ENCODE measurements at places on chromosomes 16 and 17.
A peak's percentile ranks its signal among the peaks of the same experiment; 100 is the strongest.

GRCh38 chr17:64178011-64178825 is 48.3 kb upstream of the ERN1 start:
- no peak for DNase-seq

DNA sequence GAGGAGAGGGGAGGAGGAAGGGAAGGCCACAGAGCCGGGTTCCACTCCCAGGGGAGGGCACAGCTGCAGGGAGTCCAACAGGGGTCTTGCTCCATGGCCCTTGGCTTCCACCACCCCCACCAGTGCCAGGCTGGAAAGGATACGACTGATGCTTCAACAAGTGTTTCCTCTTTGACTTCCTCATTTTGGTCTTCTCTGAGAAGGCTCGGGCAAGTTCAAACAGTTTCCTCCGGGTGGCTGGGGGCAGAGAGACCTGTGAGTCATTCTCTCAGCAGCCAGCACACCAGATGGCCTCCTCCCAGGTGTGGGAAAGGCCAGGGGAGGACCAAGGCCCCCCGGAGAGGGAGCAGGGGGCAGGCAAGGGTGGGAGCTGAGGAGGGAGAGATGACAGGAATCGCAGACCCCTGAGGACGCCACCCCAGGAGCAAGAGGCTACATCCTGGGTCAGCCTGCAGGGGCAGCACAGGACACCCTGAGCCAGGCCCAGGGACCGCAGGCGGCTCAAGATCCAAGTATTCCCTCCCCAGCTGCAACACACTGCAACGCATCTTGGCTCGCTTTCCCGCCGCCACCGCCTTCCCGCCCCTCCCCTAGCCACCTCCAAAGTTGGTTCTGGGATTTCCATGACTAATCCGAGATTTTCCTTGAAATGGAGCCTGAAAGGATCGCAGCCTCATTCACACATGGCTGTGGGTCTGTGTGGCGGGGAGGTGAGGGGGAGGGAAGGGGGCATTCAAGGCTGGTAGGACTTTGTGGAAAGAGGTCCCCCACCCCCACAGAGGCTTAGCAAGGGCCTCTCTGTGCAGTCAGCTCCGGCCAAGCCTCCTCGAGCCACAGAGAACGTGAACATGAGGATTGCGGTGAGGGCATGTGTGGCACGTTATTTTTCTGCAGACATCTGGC is 18.4 kb upstream of the MRPS23 start:
- DNase-seq = peak; percentile 98

- DNase-seq = no peak
Measured at GRCh38 chr16:89118361-89119165, 24.9 kb downstream of the ACSF3 start.

- DNase-seq = no peak
Measured at GRCh38 chr16:67423611-67424260, 7.2 kb upstream of the HSD11B2 start.

DNA sequence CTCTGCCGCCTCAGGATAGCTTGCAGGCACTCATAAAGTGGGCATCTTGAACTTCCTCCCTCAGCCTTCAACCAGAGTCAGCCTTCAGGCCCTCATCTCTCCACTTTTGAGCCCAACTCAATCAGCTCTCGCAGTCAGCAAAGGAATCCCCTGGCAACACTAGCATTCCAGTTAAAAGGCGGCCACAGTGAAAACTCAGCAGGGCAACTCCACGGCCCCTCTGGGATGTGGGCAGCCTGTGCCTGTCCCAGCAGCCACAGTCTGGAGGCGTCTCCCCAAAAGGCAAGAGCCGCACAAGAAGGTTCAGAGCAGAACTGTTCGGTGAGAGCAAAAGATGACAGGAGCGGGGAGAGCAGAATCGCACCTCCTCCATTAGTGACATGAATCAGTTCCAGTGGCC is 9.0 kb downstream of the TMEM11 start:
- DNase-seq = no peak

GRCh38 chr16:55645986-55646385 is 9.8 kb upstream of the SLC6A2 start:
- DNase-seq = no peak

DNA sequence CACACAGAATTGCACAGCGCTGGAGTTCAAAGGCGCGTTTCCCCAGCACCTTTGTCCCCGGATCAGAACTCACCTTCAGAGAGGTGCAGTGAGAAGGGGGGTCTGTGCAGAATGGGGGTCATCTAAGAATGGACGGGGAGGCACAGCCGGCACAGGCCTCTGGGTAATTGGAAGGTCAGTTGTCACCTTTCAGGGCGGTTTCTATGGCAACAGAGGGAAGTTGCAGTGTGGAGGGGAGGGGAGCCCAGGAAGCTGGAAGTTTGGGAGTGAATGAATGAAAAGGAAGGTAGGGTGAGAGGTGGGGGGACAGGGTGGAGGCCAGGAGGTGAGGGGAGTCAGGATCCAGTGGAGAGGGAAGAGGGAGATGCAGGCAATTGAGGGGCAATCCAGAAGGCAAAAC is 12.4 kb upstream of the KCNG4 start:
- no peak for DNase-seq

DNA sequence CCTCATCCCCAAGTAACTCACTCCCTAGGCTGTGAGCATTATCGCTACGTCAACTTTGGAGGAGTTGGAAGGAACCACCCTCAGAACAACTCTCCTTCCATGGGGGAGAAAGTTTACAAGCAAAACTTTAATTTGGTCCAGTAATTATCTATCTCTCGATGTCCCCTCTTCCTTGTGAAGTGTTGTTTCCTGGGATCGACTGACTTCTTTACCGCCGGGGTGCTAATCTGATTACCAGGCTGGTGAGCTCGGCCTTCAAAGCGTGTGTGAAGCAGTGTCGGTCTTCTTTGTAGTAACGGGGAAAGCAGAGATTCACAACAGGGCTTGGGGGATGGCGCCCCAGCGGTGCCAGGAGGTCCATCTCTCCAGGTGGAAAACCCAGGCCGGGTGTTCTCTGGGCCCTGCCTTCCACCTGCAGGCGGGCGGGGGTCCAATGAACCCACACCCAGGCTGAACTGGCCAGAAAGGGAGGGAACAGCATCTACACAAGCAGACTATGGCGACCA is 14.5 kb upstream of the FOXF1 start:
- no peak for DNase-seq

GRCh38 chr16:52076801-52077201 is 470.1 kb downstream of the TOX3 start:
- no peak for DNase-seq

- peak; percentile 70 for DNase-seq
Measured at GRCh38 chr16:22816475-22816874, 2.5 kb downstream of the HS3ST2 start.
